Forelimb muscle (tissue), 1 donor: ENCODE measurements at places on chromosomes 12 and 14. TPM values are rescaled to one million over a fixed set of nuclear protein-coding genes. Genes with fewer than 3 reads are reported as not detected.

The MAPK1IP1L gene
- polyA plus RNA-seq, result 51.7 TPM

DNA sequence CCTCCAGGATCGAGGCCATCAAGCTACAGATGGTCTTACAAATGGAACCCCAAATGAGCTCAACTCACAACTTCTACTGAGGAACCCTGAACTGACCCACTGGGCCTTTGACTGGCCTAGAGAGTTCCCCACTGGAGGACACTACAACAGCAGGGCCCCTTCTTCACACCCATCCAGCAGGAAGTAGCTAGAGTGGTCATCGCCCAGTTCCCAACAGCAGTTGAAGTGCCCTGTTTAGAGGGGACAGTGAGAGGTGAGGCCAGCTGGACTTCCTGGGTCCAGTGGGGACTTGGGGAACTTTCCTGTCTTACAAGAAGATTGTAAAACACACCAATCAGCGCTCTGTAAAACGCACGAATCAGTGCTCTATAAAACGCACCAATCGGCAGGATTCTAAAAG lies 247.9 kb upstream of the BTG1 start:
- DNase-seq, result no peak

DNA sequence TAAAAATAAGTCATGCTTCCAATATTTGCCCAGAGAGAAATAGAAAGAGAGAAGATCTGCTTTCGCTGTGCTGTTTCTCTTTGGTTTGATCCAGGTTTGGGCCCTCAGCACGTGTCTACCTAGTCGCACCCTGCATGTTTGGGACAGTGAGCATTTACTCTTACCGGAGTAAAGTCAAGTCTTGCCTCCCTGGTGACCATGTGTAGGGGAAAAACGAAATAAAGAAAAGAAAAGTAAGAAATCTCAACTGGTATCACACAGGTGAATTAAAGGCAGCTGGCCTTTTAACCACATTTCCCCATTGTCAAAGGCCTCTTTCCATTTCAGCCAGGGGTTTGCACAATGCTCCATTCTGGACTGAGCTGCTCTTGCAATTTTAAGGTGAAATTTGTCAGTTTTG lies 619.4 kb downstream of the VRK1 start:
- no peak for DNase-seq

DNA sequence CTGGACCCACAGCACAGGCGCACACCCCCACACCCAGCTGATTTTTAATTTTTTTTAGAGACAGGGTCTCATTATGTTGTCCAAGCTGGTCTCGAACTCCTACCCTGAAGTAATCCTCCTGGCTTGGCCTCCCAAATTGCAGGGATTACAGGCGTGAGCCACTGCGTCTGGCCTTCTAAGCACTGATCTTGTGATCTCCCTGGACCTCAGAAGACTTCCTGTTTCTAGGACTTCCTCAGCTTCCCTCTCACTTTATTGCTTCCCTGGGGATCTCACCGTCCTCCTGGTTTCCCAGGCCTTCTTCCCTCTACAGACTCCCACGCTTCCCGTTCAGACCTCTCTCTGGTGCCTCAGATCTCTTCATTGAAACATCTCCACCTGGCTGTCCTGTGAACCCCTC lies 13.8 kb downstream of the ZNF839 start:
- DNase-seq, result no peak

The PAX9 gene
- 0.43 TPM for polyA plus RNA-seq

DNA sequence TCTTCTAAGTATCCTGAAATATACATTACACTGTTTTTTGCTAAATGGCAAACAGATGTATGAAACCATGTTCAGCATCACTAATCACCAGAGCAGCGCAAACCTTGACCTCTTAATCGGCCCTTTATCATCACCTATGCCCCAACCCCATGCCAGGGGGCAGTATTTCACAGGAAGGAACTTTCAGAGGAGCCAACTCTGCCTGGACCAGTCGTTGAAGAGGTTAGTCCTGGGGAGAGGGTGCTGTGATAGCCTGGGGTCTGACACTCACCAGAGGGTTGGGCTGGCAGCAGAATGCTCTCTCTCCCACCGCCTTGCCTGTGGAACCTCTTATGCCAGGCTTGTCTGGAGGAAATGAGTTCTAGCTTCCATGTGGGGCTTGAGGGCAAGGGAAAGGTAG lies 411.7 kb downstream of the TMEM117 start:
- no peak for DNase-seq

DNA sequence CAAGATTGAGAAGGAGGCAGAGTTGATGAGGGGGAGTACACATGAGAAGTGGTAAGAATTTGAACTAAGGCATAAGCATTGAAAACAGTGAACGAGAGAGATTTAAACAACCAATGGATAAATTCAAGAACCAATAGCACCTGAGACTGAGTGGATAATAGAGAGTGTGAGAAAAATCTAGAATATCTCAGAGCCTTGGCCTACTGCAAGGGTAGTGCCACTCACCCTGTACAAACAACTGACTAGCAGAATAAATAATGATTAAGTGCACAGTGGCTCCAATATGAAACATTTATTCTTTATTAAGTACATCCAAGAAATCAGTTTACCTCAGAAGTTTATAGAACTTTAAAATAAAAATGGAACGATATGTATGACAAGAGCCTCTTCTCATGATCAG lies 54.4 kb downstream of the CAPS2 start:
- no peak for DNase-seq

- DNase-seq, result no peak
Observed at GRCh38 chr12:49698619-49699545, 8.3 kb downstream of the FMNL3 start.

The OR11H7 gene
- polyA plus RNA-seq, result 0.29 TPM

The USP44 gene
- polyA plus RNA-seq, result 1.00 TPM

- no peak for DNase-seq
Observed at GRCh38 chr14:96176275-96176674, 28.4 kb upstream of the BDKRB2 start.

DNA sequence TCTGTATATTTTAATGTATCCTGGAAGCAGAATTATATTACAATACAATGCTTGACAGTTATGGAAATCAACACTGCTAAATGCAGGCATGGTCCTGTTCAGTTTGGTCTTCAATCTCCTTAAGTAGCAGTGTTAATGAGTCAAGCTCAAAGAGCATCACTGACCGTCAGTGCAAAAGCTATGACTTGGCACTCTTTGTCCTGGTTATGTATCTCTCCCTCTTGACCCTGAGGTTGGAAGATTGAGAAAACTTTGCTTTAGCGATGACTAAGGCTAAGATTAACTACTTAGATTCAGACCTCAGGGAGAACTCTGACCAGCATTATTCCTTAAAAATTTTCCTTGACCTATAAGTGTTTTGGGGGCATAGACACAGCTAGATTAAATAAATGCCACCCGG lies 10.9 kb downstream of the CLEC7A start:
- no peak for DNase-seq

- no peak for DNase-seq
Observed at GRCh38 chr14:39722547-39723273, 290.5 kb upstream of the FBXO33 start.

GRCh38 chr14:73295198-73295796 lies 58.0 kb downstream of the PAPLN start:
- peak; percentile 14 for DNase-seq

DNA sequence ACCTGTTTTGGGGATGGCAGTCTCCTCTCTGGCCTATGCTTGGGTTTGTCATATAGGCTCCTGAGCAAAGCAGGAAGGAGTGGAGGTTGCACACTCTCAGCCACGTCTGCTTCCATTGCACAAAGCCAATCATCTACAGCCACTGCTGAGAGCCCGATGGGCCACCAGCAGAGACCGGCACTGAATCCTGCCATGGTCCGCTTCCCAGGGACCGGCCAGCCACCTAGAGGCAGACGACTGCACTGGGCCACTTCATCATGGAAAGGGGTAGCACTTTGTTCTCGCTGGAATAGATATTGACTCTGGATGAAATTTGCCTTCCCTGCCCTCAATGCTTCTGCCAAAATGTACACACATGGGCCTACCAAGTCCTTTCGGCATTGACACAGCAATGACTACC lies 22.3 kb downstream of the DLK1 start:
- DNase-seq, result no peak

DNA sequence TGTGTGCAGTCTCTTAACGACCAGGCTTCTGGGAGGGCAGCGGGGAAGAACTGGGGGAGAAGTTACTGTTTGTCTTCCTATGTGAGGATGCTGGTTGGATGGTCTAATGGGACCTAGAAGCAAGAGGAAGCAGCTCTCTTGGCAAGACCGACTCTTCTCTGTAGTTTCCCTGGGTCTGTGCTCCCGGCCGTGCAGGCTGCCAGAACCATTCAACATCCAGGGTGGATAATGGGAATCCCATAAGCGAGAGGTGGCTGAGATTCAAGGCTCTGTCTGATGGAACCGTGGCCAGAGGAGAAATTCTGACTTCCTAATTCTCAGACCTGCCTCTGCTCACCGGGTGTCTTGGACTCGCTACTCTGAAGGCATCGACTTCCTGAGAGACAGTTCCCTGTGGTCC lies 561.0 kb upstream of the TBX3 start:
- no peak for DNase-seq

DNA sequence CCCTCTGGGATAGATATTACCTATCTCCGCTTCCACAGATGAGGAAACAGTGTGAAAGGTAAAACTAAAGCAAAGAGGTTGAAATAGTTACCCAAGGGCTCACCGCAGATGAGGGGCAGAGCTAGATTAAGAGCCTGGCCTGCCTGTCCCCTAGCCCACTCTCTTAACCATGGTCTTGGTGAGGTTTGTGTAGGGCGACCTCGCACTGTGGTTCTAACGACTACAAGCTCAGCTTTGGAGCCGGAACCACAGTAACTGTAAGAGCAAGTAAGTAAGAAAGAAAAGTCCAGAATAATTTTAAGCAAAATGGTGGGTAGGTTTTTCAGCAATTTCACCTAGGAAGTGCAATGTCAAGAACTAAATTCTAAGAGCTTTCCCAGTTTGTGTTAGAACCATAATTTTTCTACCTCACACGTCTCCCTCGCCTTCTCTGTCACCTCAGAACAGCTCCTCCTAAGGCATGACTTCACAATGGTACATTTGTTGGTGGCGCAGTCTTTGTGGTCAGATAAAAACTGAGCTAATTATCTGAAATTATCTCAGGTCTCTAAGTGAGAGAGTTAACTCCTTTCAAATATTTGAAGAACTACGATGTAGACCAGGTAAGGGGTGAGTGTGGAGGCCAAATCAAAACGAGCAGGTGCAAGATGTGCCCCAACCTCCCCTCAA lies 64.8 kb downstream of the DAD1 start:
- no peak for DNase-seq

The ABCD4 gene
- polyA plus RNA-seq, result 62.4 TPM

The TSPAN19 gene
- 0.28 TPM for polyA plus RNA-seq

The SYCP3 gene
- polyA plus RNA-seq, result 0.46 TPM

DNA sequence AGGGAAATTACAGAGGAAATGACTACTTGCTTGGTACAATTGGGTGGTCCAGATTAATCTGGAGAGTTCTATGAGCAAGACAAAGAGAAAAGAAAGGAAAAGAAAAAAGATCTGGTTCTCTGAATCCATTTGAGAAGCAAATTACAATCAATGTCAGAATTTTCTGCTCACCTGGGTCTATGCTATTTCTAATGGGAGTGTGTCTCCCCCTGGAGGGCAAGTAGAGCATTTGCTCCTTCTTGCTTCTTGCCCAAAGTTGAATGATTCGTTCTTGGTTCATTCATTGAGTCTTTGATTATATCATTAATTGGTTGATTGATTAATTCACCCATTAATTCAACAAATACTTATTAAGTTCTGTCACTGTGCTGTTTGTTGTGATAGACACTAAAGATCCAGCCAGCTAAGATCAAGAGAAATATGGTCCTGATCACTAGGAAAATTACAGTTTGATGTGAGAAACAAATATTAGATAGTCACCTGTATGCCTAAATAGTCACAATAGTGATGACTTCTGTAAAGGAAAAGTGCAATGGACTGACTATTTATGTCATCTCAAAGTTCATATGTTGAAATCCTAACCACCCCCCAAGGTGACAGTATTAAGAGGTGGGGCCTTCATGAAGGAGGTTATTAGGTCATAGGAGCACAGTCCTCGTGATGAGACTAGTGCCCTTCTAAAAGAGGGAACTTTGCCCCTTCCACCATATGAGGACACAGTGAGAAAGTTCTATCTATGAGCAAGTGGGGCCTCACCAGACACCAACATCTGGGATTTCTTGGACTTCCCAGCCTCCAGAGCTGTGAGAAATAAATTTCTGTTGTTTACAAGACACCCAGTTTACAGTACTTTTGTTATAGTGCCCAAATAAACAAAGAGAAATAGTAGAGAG lies 8.0 kb upstream of the ASB8 start:
- peak; percentile 44 for DNase-seq

GRCh38 chr14:60658211-60658690 lies 9.0 kb upstream of the SIX1 start:
- DNase-seq, result no peak

GRCh38 chr14:33297565-33297964 lies 358.9 kb downstream of the NPAS3 start:
- no peak for DNase-seq

DNA sequence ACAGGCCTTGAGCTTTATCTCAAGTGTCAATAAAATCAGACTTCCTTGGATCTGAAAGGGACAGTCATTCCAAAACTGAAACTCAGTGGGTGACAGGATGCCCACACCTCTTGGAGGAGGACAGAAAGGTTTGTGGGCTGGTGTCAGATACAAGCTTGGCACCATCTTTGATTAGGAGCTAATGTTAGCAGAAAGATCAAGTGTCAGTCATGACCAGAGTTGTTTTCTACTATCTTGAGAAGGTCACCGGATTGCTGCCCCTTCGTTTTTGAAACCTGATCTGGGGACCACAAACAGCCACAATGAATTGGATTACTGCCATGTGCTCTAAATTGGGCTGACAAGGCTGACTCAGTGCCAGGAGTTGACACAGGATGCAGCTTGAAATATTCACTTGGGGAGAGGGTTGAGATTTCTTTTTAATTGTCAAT lies 88.3 kb downstream of the OTOGL start:
- no peak for DNase-seq

GRCh38 chr14:92780444-92781232 lies 13.5 kb upstream of the GOLGA5 start:
- no peak for DNase-seq

DNA sequence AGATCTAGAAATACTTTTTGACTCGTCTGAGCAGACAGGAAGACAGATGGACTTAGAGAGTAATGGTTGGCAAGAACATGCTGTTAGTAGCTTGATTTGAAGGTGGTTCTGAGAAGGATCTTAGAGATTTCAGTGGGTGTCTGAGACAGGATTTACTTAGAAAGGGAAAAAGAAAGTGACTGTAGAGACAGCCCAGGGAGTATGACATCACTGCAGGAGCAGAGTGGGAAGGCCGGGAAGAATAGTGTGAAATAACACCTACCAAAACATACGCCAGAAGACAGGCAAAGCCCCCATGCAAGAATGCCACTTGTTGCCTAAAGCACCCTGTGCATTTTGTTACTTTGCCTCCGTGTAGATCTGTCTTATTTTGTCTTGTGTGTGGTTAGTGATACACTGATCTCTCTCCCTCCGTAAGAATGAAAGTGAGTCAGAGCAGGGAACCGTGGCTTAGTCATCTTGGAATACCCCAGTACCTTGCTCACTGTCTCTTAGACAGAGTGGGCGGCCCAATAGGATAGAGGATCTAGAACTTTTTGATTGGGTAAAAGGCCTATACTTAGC lies 161.3 kb upstream of the IFNG-AS1 start:
- no peak for DNase-seq

- DNase-seq, result no peak
Observed at GRCh38 chr12:91397866-91398532, 215.4 kb upstream of the DCN start.

The AVPR1A gene
- polyA plus RNA-seq, result 5.6 TPM

The CCDC60 gene
- 0.09 TPM for polyA plus RNA-seq

- DNase-seq, result peak; percentile 84
Observed at GRCh38 chr12:401235-402028, at the start of gene CCDC77. Gene CCDC77 (plus strand): TSS chr12:401644. CDS start chr12:409384, 7,740 bp downstream.
